Upper lobe of right lung (tissue), 1 donor: ENCODE measurements at places on chromosomes 7 and 10.

- peak overlapping the region; percentile 58 for H3K27ac ChIP-seq
- no peaks in the 10 kb centered on the region for H3K36me3 ChIP-seq
- no peaks in the 10 kb centered on the region for H3K27me3 ChIP-seq
- peak; percentile 86 for DNase-seq
- peak overlapping the region; percentile 5 for H3K4me3 ChIP-seq
These were observed 11.0 kb upstream of the LFNG start for GRCh38 chr7:2508327-2509215.

DNA sequence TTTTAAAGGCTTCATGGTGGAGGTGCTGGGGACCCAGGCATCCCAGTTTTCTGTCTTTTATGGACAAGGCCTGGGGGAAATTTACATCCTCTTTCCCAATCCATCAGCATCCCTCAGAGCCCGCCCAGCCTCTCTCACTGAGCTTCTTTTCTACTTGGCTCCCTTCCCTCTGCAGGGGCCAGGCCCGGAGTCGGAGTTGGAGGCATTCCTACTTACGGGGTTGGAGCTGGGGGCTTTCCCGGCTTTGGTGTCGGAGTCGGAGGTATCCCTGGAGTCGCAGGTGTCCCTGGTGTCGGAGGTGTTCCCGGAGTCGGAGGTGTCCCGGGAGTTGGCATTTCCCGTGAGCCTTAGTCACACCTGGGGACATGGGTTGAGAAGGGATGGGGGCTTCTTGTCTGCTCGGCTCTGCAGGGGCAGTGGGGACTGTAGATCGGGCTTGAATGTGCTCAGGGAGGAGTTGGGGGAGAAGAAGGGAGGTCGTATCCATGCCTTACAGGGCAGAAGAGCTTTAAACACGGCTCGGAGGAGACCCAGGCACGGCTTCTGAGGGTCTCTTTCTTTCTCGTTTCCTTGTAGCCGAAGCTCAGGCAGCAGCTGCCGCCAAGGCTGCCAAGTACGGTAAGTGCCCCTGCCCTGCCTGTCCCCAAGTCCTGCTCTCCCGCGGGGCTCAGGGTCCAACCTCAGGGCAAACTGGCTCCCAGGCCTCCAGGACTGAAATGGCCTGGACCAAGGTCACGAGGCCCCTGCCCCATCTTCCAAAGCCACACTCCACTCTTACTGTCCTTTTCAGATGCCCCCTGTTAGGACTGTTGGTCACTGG is 27.3 kb upstream of the LIMK1 start:
- peak; percentile 49 for DNase-seq
- H3K4me3 ChIP-seq, result no peak overlapping the region
- peaks cover 3% of the 10 kb centered on the region for H3K4me1 ChIP-seq

DNA sequence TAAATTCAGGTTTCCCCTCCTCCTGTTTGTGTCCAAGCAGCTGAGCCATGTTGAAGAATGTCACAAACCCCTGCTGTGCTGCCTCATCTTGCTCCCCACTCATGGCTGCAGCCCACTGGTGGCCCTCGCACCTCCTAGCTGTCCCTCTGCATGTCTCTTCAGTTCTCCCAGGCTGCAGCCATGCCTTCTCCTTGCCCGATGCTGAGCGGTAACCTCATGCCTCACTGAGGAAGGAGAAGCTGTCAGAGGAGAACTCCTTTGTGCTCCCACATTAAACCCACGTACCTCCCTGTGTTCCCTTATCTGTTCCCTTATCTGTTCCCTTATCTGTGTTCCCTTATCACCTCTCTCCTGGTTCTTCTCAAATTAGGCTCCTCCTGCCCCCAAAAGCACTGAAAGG is 10.3 kb upstream of the FRMPD2 start:
- H3K4me1 ChIP-seq, result no peaks in the 10 kb centered on the region
- DNase-seq, result no peak
- H3K36me3 ChIP-seq, result no peaks in the 10 kb centered on the region

DNA sequence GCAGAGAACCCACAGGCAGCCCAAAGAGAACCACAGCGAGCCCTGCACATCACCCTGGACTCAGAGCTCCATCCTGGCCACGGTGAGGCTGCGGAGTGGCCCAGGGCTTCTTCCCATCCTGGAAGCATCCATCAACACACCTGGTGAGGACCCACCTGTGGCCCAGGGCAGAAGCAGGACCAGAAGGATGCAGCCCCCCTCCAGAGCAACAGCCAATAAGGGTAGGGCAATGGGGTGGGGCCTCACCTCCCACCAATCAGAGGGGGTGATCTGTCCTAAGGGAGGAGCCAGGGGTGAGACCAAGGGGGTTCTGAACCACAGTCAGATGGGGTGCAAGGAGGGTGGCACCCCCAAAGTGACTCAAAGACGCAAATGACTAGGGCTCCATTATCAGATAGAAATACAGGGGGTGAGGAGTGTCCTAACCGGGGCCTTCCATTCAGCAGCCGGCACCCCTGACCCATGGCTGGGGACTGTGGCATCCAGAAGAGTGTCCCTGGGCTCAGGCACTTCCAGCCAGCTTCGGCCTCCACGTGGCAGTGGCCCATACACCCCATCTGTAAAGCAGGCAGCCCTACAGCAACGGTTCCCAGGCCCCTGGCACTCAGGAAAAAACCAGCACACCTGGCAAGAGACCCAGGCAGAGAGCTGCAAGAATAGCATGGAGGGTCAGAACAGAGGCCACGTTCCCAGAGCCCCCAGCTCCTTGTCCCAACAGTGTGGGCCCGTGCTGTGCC is 36.9 kb downstream of the STK32C start:
- DNase-seq, result no peak
- H3K27me3 ChIP-seq, result no peaks in the 10 kb centered on the region
- H3K4me1 ChIP-seq, result peaks cover 8% of the 10 kb centered on the region

- H3K27ac ChIP-seq, result no peak overlapping the region
- H3K27me3 ChIP-seq, result no peaks in the 10 kb centered on the region
- H3K4me3 ChIP-seq, result no peak overlapping the region
- no peaks in the 10 kb centered on the region for H3K36me3 ChIP-seq
- no peaks in the 10 kb centered on the region for H3K4me1 ChIP-seq
- DNase-seq, result no peak
These were observed 143.4 kb downstream of the SGMS1 start for GRCh38 chr10:50480054-50481007.

GRCh38 chr10:50395271-50395670 is 144.0 kb upstream of the ASAH2 start:
- peak overlapping the region; percentile 31 for H3K27ac ChIP-seq
- peaks cover 40% of the 10 kb centered on the region for H3K4me1 ChIP-seq
- DNase-seq, result no peak
- no peaks in the 10 kb centered on the region for H3K27me3 ChIP-seq
- no peak overlapping the region for H3K4me3 ChIP-seq
- H3K36me3 ChIP-seq, result no peaks in the 10 kb centered on the region

DNA sequence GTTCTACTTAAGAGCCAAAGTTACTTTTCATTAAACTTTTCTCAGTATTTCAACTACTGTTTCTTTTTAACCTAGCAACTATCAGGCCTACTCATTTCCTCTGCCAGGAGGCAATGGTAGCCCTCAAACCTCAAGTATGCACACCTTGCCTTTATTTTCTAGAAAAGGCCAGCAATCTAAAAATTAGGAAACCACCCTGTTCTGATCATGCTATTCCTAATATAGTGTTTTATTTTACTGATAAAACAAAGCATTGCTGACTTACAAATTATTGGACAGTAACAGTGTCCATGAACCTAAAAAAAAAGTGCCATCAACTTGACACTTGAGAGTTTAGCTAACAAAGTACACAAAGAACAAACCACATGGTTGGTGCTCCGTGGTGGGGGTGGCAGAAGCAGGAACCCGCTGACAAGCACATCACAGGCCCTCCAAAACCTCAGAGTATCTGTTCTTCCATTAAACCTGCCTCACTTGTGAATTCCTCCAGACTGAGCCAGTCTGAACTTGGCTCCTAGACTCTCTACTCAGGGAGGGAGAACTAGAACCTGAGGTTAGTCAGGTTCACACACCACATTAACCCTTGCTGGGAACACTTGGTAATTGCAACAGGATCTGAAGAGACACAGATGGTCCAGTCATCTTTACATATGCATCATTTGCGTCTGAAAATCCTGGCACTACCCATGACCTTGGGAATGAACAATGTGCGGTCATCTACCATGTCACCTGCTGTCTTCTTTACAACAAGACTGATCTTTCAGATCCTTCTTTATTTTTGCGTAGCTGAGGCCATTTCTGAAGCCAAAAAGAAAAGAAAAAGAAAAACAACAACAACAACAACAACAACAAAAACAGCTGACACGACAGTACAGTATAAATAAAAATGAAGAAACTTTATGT is 31.9 kb downstream of the PIP4K2A start:
- peaks cover 53% of the 10 kb centered on the region for H3K4me1 ChIP-seq
- H3K36me3 ChIP-seq, result no peaks in the 10 kb centered on the region
- no peak overlapping the region for H3K4me3 ChIP-seq

DNA sequence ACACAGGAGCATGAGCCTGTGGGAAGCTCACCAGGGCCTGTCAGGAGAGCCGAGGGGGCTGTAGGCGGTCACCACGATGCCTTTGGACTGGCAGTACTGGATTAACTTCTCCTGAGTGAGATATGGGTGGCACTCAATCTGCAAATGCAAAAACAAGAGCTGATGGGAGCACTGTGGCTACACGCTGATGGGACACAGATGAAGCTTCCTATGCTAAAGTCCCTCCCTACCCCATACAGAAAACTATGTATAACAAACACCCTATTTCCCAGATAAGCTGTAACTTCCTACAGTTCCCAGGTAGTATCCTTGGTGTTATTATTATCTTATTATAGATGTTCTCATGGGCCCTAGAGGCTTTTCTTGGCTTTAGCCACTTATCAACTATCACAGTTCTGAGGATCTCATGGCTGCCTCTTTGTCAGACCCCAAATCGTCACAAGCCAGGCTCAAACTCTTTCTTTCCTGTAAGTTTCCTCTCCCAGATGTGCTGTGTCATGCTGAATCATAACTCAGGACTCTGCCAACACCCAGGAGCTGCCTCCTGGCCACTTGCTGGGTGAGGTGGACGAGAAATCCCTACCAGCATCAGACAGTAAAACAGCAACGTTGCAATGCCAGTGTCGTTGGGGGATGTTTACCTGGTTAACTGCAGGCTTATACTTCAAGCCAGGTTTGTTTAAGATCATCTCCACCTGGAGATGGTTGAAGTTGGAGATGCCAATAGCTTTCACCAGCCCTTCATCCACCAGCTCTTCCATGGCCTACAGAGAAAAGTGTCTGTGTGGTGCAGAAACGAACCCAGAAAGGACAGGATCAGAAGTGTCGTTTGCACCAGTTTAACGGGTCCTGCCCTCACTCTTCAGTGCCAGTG is 10.3 kb downstream of the AKR1B1 start:
- no peak overlapping the region for H3K27ac ChIP-seq
- H3K36me3 ChIP-seq, result peaks cover 74% of the 10 kb centered on the region
- H3K4me1 ChIP-seq, result peaks cover 18% of the 10 kb centered on the region
- no peak overlapping the region for H3K4me3 ChIP-seq
- DNase-seq, result no peak

DNA sequence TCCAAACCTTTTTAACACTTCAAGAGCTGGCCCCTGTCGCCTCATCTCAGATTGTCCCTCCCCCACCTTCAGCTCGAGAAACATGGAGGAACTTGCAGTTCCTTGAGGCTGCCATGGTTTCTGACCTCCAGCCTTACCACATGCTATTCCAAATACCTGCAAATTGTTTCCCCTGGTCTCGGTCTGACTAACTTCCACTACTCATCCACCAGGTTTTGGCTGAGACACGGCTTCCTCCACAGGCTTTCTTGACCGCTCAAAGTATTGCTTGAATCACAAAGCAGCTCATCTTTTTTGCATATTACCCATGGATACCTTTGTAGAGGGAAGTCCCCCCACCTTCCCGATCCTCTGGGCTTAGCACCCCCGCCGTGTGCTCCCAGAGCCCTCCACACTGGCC is 5.2 kb upstream of the SAMD8 start:
- no peaks in the 10 kb centered on the region for H3K36me3 ChIP-seq
- H3K4me3 ChIP-seq, result no peak overlapping the region
- H3K27ac ChIP-seq, result no peak overlapping the region
- no peaks in the 10 kb centered on the region for H3K27me3 ChIP-seq
